ENCODE measurements at places on chromosomes 7 and 10.

DNA sequence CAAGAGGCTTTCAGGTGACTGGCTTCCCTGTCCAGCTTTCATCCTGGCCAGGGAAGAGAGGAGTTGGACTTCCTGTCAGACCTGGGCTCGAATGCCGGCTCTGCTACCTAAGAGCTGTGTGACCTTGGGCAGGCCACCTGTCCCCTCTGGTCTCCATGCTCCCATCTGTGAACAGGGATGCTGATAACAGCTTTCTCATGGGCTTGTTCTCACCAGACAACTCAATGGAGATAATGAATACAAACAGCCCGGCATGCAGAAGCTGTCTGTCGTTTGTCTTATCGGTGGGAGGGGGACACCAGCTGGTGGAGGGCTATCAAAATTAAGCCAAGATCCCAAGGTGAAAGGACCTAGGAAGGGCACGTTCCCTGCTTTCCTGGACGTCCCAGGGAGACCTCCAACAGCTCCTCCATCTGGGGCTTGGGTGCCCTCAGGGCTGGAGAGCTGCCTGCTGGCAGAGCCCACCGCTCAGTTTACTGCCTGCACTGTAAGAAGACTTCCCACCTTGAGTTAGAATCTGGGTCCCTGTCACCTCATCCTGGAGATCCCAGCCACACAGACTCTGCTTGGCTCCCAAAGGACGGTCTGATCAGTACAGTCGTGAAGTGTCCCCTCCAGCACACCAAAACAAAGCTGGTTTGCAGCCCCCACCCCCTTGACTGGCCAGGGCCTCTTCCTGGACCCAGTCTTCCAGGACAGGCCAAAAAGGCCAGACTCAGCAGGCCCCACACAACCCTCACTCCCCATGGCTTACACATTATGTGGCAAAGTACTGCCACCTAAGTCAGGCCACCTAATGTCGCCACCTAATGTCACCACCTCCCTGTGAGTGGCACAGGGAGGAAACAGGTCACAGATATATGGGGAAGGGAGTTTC is 40.9 kb downstream of the PPIF start:
- no peak for DNase-seq

DNA sequence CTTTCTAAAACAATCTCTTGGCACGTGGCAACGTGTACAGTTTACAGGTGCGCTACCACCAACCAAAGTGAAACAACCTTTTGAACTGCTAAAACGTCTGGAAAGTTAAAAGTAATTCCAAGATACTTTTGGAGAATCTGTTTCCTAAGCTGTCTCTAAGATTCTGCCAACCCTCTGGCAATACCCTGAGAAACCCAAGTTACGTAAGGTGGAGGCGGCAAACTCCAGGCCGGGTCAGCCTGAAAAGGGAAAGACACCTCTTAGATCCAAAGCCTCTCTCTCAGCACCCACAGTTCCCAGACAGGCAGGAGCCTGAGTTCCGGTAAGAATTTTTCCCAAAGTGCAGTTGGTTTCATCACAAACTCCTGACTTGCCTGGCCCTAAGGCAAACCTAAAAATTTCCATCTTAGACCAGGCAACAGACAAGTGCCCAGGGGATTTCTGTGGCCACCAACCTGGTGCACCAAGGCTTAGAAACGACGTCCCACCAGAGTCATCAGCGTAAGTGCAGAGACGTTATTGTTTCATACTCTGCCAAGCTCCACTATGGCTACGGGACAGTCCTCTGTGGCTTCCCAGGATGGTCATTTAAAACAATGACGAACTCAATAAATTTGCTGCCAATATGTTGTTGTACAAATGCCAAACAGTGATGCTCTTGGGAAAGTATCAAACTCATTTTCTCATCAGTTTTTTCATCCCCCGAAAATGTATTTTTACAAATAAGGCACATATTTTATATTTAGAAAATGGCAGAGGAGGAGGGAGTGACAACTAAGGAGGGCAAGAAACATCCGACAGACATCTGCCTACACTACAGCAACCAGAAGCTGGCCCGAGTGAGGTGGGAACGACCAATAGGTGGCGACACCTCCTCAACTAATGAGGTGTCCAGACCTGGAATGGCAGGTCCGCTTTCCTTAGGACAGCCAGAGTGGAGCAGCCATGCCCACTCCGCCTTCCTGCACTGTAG is 205.8 kb upstream of the FRMD4A start:
- peak; percentile 19 for DNase-seq

DNA sequence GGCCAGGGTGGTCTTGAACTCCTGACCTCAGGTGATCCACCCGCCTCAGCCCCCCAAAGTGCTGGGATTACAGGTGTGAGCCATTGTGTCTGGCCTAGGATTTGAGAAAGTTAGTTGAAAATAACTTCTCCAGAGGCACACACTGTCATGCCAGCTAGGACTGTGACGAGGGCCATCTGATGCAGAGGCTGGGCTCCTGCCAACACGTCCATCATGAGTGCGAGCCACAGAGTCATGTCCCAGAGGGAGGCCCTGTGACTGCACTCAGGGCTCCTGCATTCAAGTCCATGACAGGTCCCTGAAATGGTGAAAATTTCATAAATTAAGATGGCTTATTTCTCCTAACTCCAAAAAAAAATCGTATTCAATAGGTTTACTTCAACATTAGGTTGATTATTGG is 17.1 kb downstream of the C10orf120 start:
- DNase-seq: no peak

DNA sequence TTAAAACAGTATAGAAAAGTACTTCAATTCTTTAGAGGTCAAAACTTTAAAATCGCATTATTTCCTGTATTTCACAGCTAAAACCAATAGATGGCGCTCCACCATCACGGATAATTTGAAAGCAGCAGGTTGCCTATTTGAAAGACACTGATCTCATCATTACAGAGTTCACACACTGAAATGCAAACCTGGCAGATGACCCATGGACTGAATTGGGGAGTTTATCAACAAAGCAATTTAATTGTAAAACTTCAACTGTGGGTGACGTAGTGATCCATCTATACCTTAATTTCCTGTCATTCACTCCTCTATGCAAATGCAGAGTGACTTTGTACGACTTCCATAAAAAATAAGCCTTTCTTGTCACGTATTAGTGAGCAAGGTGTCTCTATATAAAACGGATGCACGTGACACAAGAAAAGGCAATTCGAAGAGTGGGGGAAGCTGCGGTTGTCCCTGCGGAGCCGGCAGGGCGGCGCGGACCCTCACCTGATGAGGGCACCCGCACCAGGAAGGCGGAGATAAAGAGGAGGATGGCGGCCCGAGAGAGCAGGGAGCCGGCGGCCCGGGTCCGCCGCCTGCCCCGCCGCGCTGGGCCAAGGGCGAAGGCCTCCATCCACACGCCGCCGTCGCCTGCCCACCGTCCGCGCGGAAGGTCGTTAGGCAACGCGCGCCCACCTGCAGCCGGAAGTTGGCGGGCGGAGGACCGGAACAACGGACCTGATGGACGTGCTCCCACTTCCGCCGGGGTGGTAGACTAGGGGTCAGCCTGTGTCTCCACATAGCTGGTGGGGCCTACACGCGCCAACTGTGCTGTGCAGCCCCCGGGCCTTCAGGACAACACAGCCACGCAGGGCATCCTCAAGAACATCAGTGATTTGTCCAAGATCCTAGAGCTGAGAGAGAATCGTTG is at the start of gene ZPBP:
Gene ZPBP (minus strand): TSS at position 668 of the 913 bp plus-strand sequence. CDS start 52 bp downstream, at position 616.
- no peak for DNase-seq

GRCh38 chr7:128773604-128774003 is 2.0 kb downstream of the OPN1SW start:
- DNase-seq: no peak

DNA sequence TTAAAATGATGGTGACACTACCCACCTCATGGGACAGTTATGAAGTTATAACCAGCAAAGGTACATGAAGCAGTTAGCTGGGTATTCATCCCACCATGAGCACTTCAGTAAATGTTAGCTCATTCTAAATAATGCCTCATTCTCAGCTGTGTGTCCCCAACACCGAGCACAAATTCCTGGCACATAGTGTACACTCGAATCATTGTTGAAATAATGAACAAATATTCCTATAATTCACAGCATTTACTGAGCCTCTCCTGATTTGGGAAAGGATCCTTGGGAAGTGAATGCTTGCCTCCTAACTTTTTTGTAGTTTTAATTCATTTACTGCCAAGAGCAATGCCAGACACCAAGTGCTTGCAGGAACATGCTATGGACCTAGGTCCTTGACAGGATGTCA is 235.2 kb downstream of the DGKI start:
- no peak for DNase-seq

DNA sequence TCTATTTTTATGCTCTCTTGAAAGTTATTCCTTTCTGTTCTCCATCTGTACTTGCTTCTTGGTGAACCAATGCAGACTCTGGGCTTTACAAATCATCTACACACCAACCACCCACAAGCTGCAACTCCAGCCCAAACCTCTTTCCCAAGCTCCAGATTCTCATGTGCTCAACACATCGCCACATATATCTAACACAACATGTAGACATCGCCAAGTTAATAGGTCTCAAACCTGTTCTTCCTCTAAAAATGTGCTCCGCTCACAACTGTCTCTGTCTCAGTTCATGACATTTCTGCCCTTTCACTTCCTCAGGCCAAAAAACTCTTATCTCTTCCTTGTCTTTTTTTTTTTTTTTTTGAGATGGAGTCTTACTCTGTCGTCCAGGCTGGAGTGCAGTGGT is 95.7 kb upstream of the EEPD1 start:
- DNase-seq: no peak
